G401 (cell line): ENCODE measurements at places on chromosomes 3 and 15. TPM values are rescaled to one million over a fixed set of nuclear protein-coding genes. Genes with fewer than 3 reads are reported as not detected.

- peak; percentile 71 for DNase-seq
Measured at GRCh38 chr3:149085828-149086231, 503 bp downstream of the HLTF start.

DNA sequence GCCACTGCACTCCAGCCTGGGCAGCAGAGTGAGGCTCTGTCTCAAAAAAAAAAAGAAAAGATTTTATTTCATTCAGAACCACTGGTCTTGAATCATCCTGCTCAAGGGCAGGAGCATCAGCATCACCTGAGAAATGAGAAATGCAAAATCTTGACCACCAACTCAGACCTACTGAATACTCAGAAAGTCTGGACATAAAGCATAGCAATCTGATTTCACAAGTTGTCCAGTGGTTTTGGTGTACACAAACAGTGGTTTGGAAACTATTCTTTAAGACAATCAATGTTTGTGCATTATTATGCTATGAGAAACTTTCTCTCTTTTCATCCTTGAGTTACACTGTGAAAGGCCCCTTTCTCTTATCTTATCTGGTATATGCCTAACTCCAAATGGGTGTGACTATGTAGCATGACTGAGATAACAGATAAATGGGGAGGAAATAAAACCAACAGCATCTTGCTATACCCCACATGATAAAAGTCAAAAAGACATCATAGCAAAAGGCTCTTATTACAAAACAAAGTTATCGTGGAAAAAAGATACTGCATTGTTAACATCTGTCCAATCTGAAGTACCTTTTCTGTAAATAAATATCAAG, 174.2 kb upstream of the STT3B start:
- DNase-seq, result no peak

DNA sequence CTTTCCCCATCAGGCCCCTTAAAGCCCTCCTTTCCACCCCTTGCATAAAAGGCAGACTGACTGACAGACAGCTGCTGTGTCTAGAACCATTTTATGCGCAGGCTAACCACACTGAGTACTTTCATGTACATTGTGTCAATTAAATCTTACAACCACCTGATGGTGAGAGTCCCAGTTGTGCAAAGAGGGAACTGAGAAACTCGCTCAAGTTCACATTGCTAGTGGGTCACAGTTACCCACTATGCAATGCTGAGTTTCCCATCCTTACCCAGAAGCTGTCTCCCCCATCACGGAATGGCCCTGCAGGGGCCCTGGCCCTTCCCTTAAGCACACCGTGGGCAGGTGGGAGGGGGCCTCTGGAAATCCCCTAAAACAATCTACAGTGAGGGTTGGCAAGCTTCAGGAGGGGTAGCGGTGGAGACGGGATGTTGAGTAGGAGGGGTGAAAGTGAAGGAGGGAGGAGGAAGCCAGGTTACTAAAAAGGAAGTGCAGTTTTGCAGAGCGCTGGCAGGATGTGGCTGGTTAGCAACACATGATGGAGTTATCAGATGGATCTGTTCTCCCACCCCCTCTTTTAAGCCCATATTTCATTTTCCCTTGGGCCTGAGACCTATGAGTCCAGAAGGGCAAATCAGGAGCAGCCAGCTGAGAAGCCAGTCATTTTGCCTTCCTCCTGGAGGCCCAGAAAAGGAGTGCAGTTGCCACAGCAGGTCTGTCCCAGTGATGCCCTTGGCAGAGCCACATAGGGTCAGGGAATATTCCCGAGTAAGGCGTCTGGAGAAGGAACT, 30.0 kb downstream of the STARD5 start:
- DNase-seq, result no peak

GRCh38 chr3:16377196-16377595, 112.2 kb downstream of the OXNAD1 start:
- DNase-seq, result peak; percentile 64

DNA sequence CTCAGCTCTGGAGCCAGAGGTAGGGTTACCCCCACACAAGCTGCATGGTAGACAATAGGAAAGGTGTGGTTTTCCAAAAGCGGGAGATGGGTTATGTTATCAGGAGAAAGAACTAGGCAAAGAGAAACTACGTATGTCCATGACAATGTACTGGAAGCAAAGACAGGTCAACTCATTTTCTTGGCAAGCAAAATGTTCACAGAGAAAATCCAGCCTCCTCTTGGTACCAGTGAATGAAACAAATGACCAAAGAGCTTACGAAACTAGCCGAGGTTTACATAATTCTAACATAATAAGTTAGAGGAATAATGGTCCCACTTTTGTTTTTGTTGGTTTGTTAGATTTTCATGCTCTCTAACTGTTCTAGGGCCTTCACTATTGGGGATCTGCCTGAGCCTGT, 338.1 kb upstream of the TGFBR2 start:
- no peak for DNase-seq

DNA sequence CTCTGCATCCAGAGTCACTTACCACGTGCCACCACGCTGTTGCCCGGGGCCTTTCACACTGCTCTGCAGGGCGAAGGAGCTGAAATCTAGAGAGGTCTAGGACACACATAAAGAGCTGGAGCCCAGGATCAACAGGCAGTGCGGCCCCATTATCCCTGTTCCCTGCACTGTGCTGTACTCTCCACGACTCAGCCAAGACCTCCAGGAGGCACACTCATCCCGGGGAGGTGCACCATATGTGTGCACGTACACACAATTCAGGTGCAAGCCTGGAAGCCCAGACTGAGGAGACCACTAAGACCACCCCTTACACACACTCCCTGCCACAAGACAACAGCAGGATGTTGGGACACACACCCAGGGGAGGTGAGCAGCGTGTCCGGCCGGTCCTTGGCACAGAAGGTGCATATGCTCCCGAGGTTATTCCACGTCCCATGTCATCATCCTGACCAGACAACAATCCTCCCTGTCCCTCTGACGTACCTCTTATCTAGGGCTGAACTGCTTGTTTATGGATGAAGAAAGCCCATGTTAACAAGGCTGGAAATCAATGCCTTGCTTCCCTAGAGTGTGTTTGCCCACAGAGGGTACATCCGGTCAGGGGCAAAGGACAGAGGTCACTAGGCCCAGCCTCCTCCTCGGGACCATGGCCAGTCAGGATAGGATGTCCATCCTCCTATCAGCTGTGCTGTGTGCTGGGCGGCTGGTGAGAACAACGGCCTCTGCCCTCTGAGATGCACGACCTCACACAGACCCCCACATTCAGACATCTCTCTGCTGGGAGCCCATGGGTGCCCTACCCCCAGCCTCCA, 16.1 kb downstream of the KLF15 start:
- DNase-seq, result no peak

DNA sequence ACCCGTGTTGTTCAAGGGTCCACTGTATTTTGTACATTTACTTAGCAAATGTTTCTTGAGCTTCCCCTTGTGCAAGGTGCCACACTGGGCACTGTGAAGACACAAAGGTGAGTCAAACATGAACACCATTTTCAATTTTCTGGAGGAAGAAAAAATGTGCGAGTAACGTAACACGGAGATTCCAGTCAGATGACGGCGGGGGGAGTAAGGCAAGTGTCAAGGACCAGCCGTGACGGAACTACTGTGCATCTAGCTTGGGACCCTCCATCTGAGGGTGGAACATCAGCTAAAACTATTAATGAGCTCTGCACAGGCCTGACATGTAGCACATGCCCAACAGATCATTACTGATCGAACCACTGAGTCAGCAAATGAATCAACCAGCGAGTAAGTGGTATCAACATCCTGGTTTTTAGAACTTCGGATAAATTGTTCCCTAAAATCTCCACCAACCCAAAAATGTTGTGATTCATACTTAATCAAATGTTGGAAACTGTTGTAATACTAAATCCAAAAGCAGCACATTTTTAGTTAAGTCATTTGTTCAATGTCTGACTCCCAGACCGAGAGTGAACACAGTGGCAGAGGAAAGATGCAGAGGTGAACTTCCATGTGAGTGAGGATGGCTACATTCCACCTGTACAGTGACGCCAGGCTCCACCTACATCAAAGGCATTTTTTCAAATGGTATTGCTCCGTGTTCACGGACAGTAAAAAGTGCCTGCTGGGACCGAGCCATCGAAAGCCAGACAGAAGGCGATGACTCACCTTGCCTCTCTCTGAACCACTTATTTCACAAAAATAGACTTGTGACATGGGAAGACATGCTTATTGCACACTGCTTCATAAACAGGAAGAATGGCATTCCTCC, 172.2 kb downstream of the ATP10A start:
- DNase-seq, result no peak

Gene IL20RB
- 0.25 and 3.3 TPM in 2 replicates for total RNA-seq

Gene TMEM89
- not detected in 2 replicates for total RNA-seq

Gene ACKR4
- not detected in 2 replicates for total RNA-seq

Gene LYSMD4
- 8.0 and 9.1 TPM in 2 replicates for total RNA-seq
